ENCODE measurements at places on chromosomes 4 and X. TPM values are rescaled to one million over a fixed set of nuclear protein-coding genes. Genes with fewer than 3 reads are reported as not detected.

DNA sequence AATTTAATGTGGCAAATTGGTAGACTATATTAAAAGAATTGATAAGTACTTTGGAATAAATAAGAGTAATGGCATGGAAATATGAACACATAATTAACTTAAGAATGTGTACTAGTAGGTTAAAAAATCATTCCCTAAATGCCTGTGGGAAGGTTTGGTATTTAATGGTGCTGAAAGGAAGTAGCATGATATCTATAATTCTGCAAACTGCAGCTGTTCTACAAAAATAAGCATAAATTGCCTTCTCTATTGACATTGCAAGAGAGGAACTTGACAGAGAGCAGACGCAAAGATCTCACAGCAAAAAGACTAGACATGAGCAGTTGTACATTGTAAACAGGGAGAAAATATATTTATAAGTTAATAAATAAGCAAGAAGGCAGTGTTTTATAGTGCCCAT is 752.5 kb upstream of the PCDH10 start:
- DNase-seq: no peak
- no peaks in the 10 kb centered on the region for H3K4me1 ChIP-seq
- no peak overlapping the region for H3K4me3 ChIP-seq

DNA sequence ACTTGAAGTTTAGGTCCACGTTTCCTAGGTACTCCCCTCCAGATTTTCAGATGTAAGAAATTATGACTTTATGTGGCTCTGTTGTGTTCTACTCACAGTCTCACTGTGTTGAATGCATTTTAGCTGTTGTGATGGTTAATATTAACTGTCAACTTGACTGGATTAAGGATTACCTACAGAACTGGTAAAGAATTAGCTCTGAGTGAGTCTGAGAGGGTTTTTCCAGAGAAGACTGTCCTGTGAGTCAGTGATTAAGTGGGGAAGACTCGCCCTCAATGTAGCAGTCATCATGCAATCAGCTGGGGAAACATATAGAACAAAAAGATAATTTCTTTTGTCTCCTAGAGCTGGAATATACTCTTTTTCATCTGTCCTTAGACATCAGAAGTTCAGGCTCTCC is 493.4 kb downstream of the ACTRT1 start:
- no peaks in the 10 kb centered on the region for H3K27me3 ChIP-seq
- H3K4me1 ChIP-seq: no peaks in the 10 kb centered on the region
- H3K27ac ChIP-seq: no peak overlapping the region
- H3K4me3 ChIP-seq: no peak overlapping the region
- DNase-seq: no peak
- H3K36me3 ChIP-seq: no peaks in the 10 kb centered on the region

DNA sequence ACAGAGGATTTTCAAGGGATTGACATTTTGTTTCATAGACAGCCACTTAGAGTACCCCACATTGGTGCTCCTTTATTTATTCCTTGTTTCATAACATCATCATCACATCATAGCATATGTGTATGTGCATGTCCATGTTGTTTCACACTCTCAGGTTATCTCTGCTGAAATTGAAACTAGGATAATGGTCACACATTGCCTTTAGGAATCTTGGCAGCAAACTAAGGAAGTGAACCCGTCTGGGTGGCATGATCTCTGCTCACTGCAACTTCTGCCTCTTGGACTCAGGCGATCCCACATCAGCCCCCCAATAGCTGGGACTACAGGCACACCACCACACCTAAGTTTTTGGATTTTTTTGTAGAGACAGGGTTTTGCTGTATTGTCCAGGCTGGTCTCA is 234.2 kb upstream of the ANKRD50 start:
- H3K27ac ChIP-seq: no peak overlapping the region
- no peaks in the 10 kb centered on the region for H3K36me3 ChIP-seq
- no peak for DNase-seq
- no peaks in the 10 kb centered on the region for H3K27me3 ChIP-seq

DNA sequence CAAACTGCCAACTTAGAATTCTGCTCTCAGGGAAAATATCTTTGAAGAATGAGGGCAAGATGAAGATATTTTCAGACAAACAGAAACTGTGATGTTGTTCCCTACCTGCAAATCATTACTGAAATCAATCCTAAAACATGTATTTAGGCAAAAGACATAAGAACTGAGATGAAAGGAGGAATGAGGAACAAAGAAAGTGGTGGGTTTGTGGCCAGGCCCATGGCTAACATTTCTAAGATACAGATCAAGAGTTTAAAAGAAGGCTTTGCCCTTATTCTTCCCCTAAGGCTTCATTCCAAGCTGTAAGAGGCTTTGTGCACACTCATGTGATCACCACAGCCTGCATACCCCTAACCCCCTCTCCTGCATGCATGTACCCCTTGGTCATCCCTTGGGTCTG is 46.5 kb downstream of the ADGRG2 start:
- H3K27ac ChIP-seq: no peak overlapping the region
- no peak for DNase-seq

DNA sequence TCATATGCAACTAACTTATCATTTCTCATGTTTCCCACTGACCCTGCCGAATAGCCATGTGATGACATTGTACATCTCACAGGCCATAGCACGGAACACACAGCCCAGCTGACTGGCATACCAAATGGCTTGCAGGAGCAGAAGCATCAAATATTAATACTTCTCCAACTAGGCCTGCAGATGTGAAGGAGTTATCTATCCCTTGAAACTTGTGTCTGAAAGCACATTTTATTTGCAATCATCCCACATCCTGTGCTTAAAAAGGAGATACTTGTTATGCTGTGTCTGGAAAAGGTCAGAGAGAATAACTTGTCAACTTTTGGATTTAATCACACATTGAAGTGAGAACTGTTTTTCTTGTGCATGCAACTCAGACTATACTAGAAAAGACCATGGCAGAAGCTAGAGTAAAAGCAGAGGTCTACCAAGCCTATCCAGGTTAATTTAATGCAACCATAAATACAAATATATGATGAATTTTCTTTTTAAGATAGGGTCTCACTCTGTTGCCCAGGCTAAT is 100.4 kb downstream of the IRF2 start:
- H3K36me3 ChIP-seq: peaks cover 14% of the 10 kb centered on the region
- peaks cover 18% of the 10 kb centered on the region for H3K4me1 ChIP-seq
- H3K4me3 ChIP-seq: no peak overlapping the region
- DNase-seq: no peak
- H3K27ac ChIP-seq: no peak overlapping the region

DNA sequence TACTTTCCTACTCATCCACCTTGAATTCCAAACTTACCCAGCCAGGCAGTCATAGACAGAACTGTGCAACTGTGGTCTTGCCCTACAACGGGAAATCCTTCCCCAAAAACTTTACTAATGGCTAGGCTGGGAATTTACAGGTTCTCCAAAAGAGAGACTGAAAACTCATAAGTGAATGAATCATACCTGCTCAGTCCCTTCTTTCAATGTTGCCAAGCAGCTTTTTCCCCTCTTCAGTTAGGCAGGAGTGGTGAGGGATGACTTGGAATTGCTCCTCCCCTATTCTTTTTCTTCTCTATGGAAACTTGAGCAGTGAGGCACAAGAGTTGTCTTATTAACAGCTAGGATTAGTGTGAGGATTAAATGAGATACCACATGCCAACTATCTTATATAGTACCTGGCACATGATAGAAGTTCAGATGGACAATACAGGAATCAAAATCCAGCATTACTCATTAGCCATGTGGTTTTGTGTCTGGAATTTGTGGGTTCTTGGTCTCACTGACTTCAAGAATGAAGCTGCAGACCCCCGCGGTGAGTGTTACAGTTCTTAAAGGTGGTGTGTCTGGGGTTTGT is 105.9 kb downstream of the TEX13A start:
- H3K36me3 ChIP-seq: no peaks in the 10 kb centered on the region
- no peaks in the 10 kb centered on the region for H3K27me3 ChIP-seq
- DNase-seq: no peak

DNA sequence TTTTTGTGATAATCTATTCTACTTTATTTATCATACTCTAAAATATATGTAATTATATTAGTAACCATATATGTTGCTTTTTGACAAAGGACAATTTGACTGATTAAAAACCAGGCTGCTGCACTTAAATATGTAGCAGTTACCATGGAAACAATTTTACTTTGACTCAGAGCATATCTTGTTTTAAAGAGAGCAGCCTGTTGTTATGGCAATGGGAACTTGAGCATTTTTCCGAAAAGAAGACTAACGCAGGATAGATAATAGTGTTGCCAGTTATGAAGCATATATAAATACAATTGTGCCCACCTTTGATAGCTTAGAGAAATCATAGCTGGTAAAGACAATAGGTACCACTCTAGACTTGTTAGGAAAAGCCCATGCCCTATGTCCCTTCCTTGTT is 283.0 kb downstream of the GASK1B start:
- H3K4me3 ChIP-seq: no peak overlapping the region
- DNase-seq: no peak
- no peaks in the 10 kb centered on the region for H3K4me1 ChIP-seq
- H3K36me3 ChIP-seq: no peaks in the 10 kb centered on the region
- H3K27me3 ChIP-seq: no peaks in the 10 kb centered on the region

DNA sequence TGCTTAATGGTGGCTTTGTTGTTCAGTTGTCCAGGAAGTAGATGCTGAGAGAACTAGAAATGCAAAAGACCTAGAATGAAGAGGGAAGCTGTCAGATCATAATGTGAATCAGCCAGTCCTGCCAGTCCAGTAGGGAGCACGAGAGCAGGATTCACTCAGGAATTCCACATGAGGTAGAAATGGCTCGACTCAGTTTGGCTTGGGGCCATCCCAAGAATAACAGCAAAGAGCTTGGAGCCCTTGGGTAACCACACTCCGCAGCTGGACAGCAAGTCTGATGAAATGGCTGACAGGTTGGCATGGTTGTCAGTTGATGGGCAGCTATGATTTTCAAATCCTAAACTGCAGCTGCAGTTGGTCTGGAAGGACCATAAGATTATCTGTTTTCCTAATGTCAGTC is 44.5 kb upstream of the WDR1 start:
- no peak for DNase-seq
- H3K27me3 ChIP-seq: no peaks in the 10 kb centered on the region
- no peak overlapping the region for H3K27ac ChIP-seq
- no peak overlapping the region for H3K4me3 ChIP-seq
- peaks cover 20% of the 10 kb centered on the region for H3K4me1 ChIP-seq

Gene GC
- not detected for total RNA-seq

Gene MBTPS2
- total RNA-seq: 8.4 TPM

Gene SH3D19
- not detected for total RNA-seq

Gene HSFX1
- total RNA-seq: 0.89 TPM

Gene MFSD8
- total RNA-seq: 18.1 TPM

Gene ENPP6
- total RNA-seq: 0.75 TPM

Gene GJB1
- not detected for total RNA-seq

Gene POU3F4
- total RNA-seq: not detected

Gene FRMD7
- total RNA-seq: not detected

Gene ANKRD50
- total RNA-seq: 0.35 TPM

Gene PARM1
- not detected for total RNA-seq

All from activated CD4-positive, alpha-beta T cell treated with anti-CD3 and anti-CD28 coated beads, Interleukin-2, amount 10 ng/mL, durations not matched to agents 7 days and 5 days (primary cell).